ENCODE measurements at places on chromosomes 5 and 9.

GRCh38 chr5:73302797-73303147 lies 129.8 kb downstream of the TMEM174 start:
- DNase-seq = no peak

DNA sequence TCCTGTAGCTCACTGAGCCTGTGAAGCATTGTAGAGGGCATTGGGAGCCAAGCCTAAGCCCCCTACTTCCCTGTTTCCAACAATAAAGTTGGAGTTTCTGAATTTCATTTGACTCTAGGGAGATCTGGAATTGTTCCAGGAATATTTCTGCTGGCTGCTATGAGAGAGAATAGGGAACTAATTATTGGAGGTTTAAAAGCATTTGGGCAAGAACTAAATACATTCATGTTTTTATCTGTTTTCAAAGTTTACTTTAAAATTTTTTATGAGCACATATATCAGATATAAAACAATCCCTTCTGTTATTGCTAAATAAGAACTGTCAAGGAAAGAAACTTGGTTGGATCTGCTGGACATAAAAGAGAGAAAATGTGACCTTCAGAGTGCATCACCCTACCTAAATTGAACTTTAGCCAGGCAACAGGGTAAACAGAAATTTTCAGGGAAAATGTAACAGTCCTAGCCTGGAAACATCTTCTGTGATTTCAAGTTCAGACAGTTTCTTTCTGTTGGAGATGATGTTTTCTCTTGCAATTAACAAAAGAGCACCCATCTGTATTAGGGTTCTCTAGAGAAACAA lies 19.3 kb upstream of the LECT2 start:
- DNase-seq = no peak

- no peak for DNase-seq
These were observed 95.3 kb downstream of the PRRT1B start for GRCh38 chr9:131640438-131641137.

DNA sequence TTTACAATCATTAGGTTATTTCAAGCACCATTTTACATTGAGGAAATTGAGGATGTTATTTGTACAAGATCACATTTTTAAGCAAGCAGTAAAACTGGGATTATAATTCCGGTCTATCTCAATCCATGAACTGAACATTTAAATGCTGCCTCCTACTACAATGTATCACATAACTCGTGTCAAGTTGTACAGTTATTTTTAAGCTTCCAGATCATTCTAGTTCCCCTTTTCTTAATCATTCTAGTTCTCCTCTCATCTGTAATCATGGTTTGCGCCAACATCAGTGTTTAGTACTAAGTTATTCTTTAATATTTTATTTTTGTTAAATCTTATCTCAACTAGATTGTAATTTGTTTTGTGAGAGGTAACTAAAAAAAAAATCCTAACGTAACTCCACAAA lies 2.4 kb upstream of the UHRF2 start:
- DNase-seq = no peak

- DNase-seq = no peak
These were observed 33.0 kb downstream of the GOLGA2 start for GRCh38 chr9:128242828-128243214.

DNA sequence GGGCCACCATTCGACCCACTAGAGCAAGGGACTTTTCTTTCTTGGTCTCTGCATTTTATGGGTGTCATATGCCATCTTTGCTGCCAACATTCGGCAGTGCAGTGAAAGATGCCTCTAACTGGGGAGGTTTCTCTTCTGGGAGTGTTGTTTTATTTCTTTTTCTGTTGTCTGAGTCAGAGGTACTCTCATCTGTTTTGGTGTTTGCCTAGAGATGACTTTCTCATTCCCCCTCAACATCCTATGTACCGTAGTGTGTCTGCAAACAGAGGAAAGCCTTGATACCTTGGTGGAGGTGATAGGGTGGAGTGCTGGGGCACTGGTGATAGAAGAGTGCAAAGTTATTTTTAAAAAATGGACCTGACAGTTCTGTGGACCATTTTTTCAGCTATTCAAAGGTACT lies 182.1 kb downstream of the ARHGAP26 start:
- DNase-seq = no peak

DNA sequence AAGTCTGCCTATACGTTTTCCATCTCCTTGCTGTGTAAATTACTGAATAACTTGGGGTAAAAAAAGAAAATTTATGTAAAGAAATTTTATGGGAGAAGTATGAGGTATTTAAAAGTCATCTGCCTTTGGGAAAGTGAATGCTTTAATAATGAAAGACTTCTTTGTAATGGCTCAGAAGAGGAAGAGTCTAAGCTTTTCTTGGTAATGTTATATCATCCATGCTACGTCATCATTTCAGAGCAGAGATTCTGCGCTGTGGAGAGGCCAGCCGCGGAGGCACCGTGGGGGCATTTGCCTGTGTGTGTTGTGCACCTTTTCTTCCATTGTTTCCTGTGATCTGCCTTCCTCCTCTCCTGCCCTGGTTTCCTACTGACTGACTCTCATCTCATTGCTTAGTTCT lies 78.2 kb downstream of the GOLM1 start:
- DNase-seq = no peak

DNA sequence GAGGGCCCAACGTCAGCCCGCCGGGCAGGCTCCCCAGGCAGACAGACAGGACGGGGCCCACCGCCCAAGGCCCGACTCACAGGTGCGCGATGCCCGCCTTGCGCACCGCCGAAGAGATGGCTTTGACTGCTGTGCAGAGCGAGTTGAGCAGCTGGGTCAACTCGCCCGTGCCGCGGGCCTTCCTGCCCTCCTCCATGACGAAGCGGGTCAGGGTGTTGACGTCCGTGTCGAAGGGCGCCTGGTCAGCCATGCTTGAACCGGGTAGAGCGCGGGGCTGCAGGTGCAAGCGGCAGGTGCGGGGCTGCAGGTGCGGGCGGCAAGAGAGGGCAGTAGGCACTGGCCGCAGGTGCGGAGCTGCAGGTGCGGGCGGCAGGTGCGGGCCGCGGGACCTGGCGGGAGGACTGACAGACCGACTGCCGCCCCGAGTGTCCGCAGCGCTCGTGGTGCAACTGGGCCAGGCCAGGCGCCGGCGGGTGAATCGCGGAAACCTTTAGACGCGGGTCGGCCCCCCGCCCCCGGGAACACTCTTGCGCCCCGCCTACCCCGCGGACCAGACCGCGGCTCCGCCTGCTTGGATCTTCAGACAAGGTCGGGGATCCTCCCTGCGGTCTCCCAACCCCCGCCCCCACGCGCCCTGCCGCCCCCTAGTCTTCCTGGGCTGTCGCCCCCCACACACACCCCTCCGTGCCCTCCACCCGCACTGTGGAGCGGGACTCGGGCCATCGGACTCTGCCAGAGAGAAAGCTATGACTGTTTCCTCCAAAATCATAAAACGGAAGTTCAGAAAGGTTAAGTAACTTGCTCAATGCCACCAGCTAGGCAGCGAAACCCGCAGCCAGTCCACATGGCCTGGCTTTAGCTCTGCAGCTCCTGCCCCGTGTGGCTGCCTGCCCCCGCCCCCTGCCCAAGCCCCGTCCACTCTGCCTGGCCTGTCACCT lies at the start of gene FBP1:
FBP1 (minus strand) TSS at position 458 of the 938 bp plus-strand sequence; CDS start at position 250, 208 bp downstream.
- DNase-seq = no peak

DNA sequence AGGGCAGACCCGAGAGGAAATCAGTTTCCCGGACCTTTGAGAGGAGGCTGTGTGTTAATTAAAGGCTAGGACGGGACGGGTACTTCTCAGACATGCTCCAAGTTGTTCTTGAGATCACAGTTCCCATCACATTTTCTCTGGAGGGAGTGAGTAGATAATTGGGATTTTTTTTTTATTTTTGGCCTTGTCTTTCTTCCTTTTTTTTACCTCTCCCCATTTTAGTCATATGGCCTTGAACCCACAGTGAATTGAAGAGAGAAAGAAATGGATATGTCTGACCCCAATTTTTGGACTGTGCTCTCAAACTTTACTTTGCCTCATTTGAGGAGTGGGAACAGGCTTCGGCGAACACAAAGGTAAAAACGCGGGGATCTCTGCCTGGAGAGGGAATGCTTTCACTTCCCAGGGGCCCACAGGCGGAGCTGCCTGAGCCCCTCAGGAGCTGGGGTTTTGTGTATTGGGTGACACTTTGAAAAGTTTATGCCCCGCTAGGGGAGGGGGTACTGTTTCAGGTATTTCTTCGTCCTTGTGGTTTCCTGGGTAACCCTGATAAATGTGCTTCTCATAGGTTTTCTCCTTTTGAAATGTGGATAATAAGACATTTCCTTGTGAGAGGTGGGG lies 191.8 kb downstream of the CD180 start:
- DNase-seq = no peak

GRCh38 chr9:114227288-114228015 lies 72.1 kb downstream of the COL27A1 start:
- no peak for DNase-seq

DNA sequence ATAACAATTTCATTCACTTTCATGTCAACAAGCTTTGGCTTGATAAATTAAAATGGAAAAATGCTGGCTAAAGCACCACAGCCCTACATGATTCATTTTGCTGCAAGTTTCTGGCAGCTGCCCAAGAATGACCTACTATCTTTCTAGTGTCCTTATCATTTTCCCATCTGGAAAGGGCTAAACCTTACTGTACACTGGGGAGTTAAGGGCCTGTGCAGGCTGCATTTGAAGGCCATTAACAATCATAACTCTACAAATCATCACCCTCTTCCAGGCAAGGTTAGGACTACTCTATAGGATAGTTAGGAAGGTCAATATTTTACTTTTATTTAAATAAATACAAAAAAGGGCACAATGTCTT lies 579.7 kb upstream of the ZNF608 start:
- no peak for DNase-seq

GRCh38 chr9:35518981-35519679 lies 29.2 kb downstream of the RUSC2 start:
- no peak for DNase-seq

DNA sequence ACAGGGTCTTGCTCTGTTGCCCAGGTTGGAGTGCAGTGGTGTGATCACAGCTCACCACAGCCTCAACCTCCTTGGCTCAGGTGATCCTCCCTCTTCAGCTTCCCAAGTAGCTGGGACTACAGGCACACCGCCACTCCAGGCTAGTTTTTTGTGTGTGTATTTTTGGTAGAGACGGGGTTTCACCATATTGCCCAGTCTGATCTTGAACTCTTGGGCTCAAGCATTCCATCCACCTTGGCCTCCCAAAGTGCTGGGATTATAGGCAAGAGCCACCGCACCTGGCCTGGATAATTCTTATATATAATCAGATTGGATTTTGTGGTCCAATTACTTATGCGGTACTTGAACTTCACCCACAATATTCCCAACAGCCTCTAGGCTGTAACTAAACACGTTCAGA lies 19.8 kb downstream of the CCDC69 start:
- no peak for DNase-seq

DNA sequence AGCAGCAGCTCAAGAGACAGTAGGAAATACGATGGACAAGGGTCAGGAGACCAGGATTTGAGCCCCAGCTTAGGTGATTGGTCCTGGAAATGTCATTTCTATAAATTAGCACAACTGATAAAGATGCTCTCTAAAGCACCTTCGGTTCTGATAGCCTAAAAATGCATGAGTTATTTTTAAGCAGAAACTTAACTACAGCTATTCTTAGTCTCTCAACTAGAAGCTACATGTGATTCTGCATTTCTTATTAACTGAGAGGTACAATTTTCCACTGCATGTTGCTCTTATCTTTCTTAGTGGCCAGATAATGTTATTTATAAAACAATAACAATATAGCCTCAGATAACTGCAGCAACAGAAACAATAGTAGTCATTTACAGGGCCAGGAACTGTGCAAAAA lies 136.4 kb downstream of the GRIA1 start:
- no peak for DNase-seq

DNA sequence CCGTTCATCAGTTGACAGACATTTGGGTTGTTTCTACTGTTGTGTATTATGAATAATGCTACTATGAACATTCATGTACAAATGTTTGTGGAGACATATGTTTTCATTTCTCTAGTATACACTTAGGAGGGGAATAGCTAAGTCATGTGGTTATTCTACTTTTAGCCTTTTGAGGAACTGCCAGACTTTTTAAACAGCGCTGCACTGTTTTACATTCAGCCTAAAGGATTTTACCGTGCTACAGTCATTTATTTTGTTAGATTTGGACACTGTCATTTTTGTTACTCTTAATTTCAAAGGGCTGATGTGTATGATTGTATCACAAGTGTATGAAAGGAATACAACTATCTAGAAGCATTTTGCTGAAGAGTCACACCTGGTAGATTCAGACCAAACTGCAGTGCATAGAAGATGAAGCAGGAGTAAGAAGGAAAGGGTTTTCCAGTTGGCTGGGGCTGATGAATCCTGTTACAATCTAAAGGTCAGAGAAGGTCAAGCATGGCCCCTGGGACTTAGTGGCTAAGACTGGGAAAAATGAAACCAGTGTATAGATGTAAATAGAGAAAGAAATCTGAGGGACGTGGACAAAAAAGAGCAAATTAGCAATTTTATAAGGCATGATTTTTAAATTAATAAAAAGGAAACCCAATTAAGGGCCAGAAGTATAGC lies 509.7 kb downstream of the PSAT1 start:
- DNase-seq = no peak

DNA sequence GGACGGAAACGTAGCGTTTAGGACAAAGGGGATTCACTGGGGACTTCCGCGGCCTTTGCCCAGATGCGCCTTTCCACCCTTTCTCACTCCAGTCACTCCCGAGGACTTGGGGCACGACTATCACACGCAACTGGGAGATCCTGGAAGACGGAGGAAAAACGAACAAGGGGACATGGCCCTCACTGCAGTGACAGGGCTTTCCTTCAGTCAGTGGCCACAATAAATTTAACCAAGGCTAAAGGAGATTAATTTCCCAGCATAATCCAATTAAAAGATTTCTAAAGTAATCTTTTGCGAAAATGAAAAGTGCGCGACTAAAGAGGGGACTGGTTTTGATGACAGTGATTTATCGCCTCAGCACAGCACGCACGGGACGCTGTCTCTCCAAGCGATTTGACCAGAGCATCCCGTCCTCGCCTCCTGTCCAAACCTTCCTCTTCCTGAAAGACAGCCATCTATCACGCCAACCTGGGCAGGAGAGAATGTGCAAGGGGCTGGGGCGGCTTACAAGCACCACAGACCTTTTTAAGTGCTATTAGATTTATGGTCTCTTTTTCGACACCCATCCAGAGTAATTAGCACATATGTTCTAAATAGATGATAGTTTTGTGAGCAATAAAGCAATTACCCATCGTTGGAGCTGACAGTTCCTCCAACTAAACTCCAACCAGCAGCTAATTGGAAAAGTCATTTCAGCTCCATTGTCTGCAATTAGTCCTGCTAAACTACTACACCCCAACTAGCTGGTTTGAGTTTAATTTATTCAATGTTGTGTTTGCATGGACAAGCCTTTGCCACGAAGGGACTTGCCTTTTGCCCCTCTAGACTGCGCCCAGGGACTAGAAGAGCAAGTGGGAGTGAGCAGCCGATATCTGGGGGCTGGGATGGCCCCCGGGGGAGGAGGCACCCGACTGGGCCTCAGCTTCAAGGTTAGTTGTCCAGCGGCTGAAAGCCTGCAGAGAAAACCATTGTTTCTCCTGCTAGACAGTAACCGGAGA lies 7.4 kb downstream of the NR2F1-AS1 start:
- no peak for DNase-seq

DNA sequence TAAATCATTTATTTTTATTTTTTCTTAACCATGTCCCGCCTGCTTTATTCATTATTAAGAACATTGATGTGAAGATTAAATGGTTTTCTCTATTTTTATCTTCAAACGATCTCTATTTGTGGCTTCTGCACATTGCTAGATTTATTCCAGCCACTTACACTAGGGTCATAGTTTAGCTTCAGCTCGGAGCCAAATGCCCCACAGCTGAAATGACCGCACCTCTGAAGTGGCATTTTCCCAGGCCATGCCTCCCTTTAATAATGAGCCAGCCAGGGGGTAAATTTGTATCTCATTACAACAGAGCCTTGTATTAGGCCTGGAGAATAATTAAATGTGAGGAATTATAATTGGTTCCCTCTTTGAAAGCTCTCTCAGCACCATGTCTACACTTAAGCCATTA lies 89.4 kb downstream of the DOCK8 start:
- no peak for DNase-seq

- no peak for DNase-seq
These were observed at the start of gene PCDH12 for GRCh38 chr5:141958113-141958512. Gene PCDH12, minus strand, starts transcription at chr5:141958202. Its CDS starts 351 bp downstream, at chr5:141957851.
